Renal pelvis (tissue), 12 donors: ENCODE measurements at places on chromosomes 2 and 18. TPM values are rescaled to one million over a fixed set of nuclear protein-coding genes. Genes with fewer than 3 reads are reported as not detected.

HNMT gene
- 59.5 TPM for polyA plus RNA-seq

CD226 gene
- 2.7 TPM for polyA plus RNA-seq

TTR gene
- polyA plus RNA-seq, result 0.43 TPM

LHCGR gene
- polyA plus RNA-seq, result 0.64 TPM

SOWAHC gene
- polyA plus RNA-seq, result 17.1 TPM

ZNF892 gene
- 4.4 TPM for polyA plus RNA-seq

EFEMP1 gene
- polyA plus RNA-seq, result 95.5 TPM

PLCD4 gene
- 9.6 TPM for polyA plus RNA-seq

PPP3R1 gene
- polyA plus RNA-seq, result 48.6 TPM

IL1F10 gene
- not detected for polyA plus RNA-seq

AKAIN1 gene
- not detected for polyA plus RNA-seq

HTR2B gene
- polyA plus RNA-seq, result 10.3 TPM

DSG1 gene
- polyA plus RNA-seq, result 0.12 TPM

FTCDNL1 gene
- 1.3 TPM for polyA plus RNA-seq

IL1R1 gene
- 24.9 TPM for polyA plus RNA-seq

TUBA4A gene
- polyA plus RNA-seq, result 32.9 TPM

PLGLB2 gene
- 4.5 TPM for polyA plus RNA-seq

CNTNAP5 gene
- not detected for polyA plus RNA-seq

RAB6C gene
- 0.48 TPM for polyA plus RNA-seq

STAT4 gene
- 9.9 TPM for polyA plus RNA-seq

EIF2B4 gene
- 53.0 TPM for polyA plus RNA-seq

UGT1A7 gene
- polyA plus RNA-seq, result not detected

GDF7 gene
- 4.1 TPM for polyA plus RNA-seq

POTEC gene
- 0.09 TPM for polyA plus RNA-seq

RAPH1 gene
- 14.6 TPM for polyA plus RNA-seq

ATP6V1B1 gene
- 78.2 TPM for polyA plus RNA-seq

PCARE gene
- 0.32 TPM for polyA plus RNA-seq

IRS1 gene
- 12.6 TPM for polyA plus RNA-seq

CTDP1 gene
- 17.4 TPM for polyA plus RNA-seq

LCLAT1 gene
- polyA plus RNA-seq, result 16.7 TPM

CHAC2 gene
- polyA plus RNA-seq, result 3.7 TPM

MAB21L4 gene
- 11.1 TPM for polyA plus RNA-seq

COL6A3 gene
- 257 TPM for polyA plus RNA-seq

BZW1 gene
- polyA plus RNA-seq, result 245 TPM

STPG4 gene
- polyA plus RNA-seq, result 0.14 TPM

ACMSD gene
- polyA plus RNA-seq, result 49.0 TPM

LOXHD1 gene
- polyA plus RNA-seq, result 0.78 TPM

BCL11A gene
- polyA plus RNA-seq, result 14.4 TPM

TRIB2 gene
- 188 TPM for polyA plus RNA-seq

RTP5 gene
- 0.09 TPM for polyA plus RNA-seq

FAM124B gene
- polyA plus RNA-seq, result 2.3 TPM

SPP2 gene
- polyA plus RNA-seq, result not detected

ERBB4 gene
- 57.4 TPM for polyA plus RNA-seq

NFU1 gene
- 58.8 TPM for polyA plus RNA-seq
